ENCODE measurements at places on chromosomes 3 and 15.

- DNase-seq, result no peak
These were observed 375.1 kb upstream of the ROBO2 start for GRCh38 chr3:76664816-76665215.

DNA sequence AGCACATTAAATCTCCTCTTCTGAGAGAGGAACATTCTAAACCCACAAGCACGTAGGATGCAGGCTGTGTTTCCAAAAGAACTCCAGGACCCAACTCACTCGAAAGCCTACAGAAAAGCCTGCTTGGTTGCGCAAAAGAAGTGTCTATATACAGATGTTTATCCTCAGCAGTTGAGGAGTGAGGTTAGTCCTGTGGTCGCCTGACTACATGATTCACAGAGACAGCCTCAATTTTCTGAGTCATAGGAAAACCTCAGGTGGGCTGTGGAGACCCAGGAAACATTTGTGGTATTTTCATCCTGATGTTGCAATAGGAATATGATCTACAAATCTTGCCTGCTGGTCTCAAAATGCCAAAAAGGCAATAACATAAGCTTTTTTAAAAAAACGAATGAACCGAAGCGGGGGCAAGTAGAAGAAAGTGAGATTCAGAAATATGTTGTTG, 183.8 kb upstream of the THRB start:
- DNase-seq, result no peak

GRCh38 chr3:58117561-58118181, 93.1 kb downstream of the DNASE1L3 start:
- no peak for DNase-seq

- no peak for DNase-seq
These were observed 24.2 kb downstream of the RNU5B-1 start for GRCh38 chr15:65328506-65329287.

DNA sequence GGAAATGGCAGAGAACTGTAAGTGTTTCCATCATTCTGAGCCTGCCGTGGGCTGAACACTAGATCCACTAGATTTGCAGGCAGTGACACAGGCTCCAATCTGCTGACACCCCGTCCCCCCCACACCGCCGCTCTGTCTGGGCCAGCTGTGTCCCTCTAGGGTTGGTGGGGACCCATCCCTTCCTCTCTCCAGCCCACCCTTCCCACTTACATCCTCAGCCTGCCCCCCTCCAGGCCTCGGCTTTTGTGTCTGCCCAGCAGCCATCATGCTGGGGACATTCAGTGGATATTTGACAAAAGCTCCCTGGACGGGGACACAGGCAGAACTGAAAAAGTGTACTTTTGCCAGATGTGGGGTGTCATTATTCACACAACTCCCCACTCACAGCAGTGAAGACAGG, 10.7 kb upstream of the LRRK1 start:
- no peak for DNase-seq

GRCh38 chr3:194310060-194310835, 40.9 kb downstream of the CPN2 start:
- DNase-seq, result no peak

GRCh38 chr3:196996454-196997265, 28.0 kb upstream of the PIGZ start:
- no peak for DNase-seq

DNA sequence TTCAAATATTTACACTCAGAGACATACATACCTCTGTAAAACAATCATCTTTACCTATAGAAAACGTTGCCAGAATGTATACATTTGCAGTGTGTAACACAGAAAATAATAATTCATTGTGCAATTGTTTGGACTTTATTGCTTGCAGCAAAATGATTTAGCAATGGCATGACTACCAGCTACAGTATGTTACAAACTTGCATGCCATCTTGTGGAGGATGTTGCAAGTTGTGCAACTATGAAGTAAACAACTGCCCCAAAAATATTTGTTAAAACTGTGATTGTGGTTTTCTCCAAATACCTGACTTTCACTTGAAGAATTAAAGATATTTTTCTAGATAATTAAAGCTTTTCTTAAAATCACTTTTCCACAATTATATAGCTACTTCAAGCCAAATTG, 27.1 kb upstream of the C3orf49 start:
- DNase-seq, result no peak

DNA sequence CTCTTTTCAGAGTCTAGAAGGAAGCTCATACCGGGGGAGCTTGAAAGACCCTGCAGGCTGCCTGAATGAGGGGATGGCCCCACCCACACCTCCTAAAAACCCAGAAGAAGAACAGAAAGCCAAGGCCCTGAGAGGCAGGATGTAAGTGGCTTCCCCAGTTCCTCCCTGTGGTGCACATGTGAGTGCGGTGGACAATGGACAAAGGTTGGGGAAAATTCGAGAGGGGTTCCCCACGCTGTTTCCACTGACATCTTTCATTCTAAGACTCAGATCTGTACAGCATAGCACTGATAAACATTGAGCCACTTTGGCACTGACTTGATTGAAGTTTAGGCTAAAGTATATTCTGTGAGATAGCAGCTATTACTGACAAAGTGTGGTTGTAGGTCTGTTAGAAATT, 79.5 kb upstream of the UMPS start:
- DNase-seq, result no peak

DNA sequence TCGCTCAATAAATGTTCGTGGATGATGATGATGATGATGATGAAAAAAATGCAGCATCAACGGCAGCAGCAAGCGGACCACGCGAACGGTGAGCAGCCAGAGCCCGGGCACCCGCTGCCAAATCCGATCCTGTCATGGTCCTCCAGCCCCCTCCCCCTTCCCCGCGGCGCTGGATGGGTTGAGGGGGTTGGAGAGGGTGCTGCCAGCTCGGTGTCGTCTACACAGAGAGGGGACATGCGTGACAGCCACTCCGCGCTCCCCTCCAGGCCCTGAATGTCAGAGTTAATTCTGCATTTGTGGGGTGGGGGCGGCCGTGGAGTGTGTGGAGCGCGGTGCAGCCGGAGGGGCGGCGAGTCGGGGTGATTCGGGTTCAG, 722 bp downstream of the CACNA1D start:
- DNase-seq, result no peak

- DNase-seq, result no peak
These were observed 21.0 kb downstream of the HPS3 start for GRCh38 chr3:149150436-149150835.

- no peak for DNase-seq
These were observed 22.3 kb downstream of the CMTM7 start for GRCh38 chr3:32413845-32414521.

DNA sequence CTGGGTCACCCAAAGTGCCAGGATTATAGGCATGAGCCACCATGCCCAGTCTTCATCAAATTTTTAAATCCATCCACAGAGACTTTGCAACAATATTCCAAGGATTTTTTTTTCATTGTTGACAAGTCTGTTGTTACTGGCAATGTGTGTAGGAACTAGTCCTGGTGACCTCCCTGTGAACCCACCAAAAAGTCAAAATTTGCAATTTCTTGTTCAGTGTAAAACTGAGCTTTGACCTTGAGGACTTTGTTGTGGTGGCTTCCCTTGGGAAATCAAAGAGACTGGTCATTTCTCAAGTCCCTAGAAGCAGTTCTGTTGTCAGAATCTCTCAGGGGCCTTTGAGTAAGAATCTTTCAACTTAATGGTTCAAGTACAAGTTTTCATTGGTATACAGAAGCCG, 36.9 kb upstream of the COL8A1 start:
- no peak for DNase-seq

DNA sequence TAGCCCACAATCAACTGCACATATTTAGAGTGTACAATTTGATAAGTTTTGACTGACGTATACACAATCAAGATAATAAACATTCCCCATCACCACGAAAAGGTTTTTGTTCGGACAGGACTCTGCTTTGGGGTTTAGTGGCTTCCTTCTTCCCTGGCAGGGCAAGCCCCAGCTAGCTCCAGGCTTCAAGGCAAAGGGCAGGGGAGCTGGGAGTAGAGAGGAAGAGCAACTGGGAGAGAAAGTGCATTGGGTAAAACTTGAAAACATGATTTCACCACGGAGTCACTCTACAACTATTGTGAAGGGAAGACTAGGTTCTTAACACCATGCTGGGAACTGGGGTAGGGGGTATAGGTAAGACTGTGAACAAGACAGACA, 185.1 kb upstream of the UBE2E1 start:
- DNase-seq, result no peak

- DNase-seq, result no peak
These were observed 104.3 kb upstream of the TSC22D2 start for GRCh38 chr3:150303768-150304167.

- DNase-seq, result no peak
These were observed 39.7 kb upstream of the MLF1 start for GRCh38 chr3:158531334-158531733.

DNA sequence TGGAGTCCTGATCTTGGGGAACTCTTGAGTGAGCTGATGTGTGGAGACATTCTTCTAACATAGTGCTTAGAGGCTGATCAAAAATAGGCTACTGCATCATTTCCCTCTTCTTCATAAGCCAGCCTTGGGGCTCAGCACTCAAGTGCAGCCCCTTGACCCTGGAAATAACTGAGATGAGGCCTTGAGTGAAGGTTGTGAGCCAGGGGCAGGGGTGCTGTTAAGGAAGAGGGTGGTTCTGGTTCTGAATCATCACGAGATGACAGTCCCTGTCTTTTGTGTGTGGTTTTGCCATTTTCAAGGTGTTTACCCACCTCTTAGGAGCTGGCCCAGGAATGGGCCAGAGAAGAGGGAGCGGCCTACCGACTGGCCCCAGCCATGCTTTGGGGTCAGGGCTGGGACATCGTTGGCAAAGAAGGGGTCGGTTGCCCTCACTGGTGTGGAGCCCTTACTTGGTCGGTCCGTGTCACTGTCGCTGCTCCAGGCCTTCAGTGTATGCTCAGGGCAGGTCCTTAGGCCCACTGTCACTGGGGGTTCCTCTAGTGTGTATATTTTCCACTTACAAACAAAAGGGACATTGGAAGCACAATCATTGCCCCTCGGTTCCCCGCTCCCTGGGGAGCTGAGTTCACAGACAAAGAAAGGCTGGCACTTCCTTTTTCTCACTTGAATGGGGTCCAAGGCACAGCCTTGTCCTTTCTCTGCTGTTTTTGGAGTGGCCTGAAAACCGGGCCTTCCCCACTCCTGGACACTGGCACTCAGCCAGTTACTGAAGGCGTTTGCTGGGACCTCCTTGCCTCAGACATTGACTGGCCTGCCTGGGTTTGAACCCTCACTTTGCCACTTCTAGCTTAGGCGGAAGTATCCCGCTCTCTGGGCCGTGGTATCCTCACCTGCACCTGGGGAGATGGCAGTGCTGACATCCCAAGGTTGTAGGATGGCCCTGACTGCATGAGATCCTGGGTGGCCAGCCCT, 46.6 kb downstream of the SLC6A6 start:
- no peak for DNase-seq

DNA sequence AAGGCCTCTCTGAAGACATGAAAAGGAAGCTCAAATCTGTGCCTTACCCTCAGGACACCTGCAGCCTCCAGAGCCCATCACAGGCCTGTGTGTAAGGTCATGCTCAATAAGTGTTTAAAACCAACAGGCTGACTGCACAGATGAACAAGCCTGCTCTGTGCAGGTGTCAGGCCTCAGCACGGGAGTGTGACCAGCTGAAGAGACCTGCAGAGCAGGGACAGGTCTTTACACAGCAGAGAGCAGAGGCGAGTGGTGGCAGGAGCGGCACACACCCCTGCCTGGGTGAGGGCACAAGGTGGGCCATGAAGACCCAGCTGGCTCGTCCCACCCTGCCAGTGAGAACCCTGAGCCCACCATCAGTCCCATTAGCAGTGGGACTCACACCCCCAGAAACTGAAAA, 56.9 kb downstream of the ROPN1B start:
- DNase-seq, result no peak

GRCh38 chr15:65551183-65551582, 20.9 kb downstream of the HACD3 start:
- DNase-seq, result no peak

DNA sequence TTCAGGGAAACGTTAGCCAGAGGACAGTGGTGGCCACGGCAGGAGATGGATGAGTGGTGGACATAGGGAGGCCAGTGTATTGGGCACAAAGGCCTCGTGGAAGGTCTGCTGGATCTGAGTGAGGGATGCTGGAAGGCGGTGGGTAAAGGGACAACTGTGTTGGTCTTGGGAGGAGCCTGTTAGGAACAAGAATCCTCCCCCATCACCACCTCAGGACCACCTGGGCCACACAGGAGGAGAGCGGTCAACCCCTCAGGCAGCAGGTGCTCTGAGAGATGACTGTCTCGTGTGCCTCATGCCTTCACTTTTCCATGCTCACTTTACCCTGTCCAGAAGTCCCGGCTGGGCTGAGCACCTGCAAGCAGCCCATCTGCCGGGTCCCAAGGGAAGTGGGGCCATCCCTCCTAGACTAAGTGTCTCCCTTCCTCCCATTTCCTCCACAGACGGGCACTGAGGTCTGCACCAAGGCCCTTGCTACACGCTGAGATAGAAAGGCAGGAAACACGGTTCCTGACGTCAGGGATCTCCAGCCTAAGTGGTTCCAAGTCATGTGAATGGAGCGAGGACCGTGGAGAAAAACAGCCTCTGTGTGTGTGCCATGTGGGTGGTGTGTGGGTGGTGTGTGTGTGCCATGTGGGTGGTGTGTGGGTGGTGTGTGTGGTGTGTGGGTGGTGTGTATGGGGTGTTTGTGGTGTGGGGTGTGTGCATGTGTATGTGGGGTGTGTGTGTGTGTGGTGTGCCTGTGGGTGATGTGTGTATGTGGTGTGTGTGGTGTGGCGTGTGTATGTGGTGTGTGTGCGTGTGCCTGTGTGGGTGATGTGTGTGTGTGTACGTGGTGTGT, 47.8 kb upstream of the CTSH start:
- DNase-seq, result no peak

DNA sequence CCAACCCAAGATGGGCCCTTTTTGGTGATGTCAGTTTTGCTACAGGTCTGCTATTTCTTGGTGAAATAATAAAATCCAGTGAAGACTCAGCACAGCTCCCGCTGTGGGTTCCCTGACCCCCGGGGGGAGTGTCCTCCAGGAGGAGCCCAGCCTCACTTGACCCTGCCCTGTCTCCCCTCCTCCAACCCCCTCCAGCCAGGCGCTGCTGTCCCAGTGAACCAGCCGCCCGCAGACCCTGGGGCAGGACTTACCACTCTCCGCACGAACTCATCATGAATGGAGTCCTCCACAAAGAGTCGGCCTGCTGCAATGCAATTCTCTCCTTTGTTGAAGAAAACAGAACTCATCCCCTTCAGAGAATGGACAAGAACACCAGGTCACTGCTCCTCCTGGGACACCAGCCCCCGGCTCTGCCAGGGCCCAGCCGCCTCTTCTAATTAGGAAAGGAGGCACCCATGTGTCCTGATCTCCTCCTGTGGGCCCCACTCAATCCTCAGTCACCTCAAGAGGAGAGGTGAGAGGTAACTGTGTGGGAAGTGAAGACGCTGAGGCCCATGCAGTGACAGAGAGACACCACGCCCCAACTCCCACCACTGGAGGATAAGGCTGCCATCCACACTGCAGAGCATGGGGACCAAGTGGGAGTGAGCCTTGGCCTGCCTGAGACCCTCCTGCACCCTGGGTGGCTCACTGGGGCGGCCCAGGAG, 28.8 kb upstream of the SLC41A3 start:
- DNase-seq, result no peak

GRCh38 chr3:69745505-69745904, 6.2 kb downstream of the MITF start:
- no peak for DNase-seq

GRCh38 chr15:34818526-34818925, 23.2 kb upstream of the ACTC1 start:
- DNase-seq, result no peak

Data from activated CD4-positive, alpha-beta T cell treated with anti-CD3 and anti-CD28 coated beads for 24 hours (primary cell).